ENCODE measurements at places on chromosomes 3 and 15.

GRCh38 chr3:55147856-55148720, 220.2 kb upstream of the LRTM1 start:
- no peak for DNase-seq

DNA sequence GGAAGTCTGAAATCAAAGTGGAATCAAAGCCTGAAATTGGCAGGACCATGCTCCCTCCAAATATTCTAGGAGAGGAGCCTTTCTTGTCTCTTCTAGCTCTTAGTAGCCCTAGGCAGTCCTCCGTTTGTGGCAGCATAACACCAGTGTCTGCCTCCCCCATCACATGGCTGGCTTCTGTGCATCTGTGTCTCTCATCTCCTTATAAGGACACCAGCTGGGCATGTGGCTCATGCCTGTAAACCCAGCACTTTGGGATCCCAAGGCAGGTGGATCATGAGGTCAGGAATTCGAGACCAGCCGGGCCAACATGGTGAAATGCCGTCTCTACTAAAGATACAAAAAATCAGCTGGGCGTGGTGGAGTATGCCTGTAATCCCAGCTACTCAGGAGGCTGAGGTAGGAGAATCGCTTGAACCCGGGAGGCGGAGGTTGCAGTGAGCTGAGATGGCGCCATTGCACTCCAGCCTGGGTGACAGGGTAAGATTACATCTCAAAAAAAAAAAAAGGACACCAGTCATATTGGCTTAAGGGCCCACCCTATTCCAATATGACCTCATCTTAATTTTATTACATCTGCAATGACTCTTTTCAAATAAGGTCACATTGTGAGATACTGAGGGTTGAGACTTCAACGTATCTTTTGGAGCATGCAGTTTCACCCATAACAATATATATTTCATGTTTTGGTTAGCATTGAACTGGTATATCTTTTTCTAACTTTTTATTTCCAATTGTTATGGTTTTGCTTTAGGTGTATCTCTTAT, 148.0 kb upstream of the TPM1 start:
- DNase-seq, result peak; percentile 12

DNA sequence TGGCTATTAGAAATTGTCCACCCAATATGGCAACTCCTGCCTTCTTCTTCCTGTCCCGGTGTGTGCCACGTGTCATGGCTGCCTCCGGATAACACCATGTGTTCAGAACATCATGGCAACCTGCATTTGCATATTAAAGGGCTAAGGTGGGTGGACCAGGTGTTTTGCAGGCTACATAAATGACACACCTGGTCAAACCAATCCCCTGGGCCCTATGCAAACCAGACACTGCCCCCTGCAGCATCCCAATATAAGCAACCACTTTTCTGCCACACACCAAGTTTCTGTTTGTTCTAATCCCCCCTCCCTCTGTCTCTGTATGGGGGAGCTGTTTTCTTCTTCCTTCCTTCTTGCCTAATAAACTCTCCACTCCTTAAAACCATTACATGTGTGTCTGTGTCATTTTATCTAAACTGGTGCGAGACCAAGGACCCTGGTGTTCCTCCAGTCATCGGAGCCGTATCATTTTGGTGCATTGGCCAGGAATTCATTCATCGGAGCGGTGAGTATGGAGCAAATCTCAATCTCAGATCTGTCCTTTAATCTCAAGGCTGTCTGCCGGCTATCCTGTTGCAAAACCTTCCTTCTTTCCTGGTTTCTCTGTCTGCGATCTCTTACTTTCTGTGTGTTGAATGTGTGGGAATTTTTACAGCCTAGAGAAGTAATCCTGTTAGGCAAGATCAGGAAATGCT, 44.5 kb downstream of the NCEH1 start:
- no peak for DNase-seq

GRCh38 chr3:127213381-127213918, 20.5 kb downstream of the PRR23E start:
- no peak for DNase-seq

Measured in fibroblast of mammary gland (primary cell).